ENCODE measurements at places on chromosomes 6 and 20. TPM values are rescaled to one million over a fixed set of nuclear protein-coding genes. Genes with fewer than 3 reads are reported as not detected.

RBM39 gene
- total RNA-seq: 198 TPM

ENPP4 gene
- 0.23 TPM for total RNA-seq

TNNC2 gene
- not detected for total RNA-seq

TREM1 gene
- total RNA-seq: 0.25 TPM

LRRN4 gene
- total RNA-seq: not detected

ELOVL2 gene
- 6.9 TPM for total RNA-seq

STK4 gene
- total RNA-seq: 13.4 TPM

ANKRD60 gene
- not detected for total RNA-seq

SPEF1 gene
- 1.3 TPM for total RNA-seq

TNF gene
- not detected for total RNA-seq

MAPK13 gene
- 0.45 TPM for total RNA-seq

C20orf141 gene
- total RNA-seq: 0.29 TPM

CTAGE9 gene
- not detected for total RNA-seq

XPO5 gene
- 28.7 TPM for total RNA-seq

CRISP3 gene
- total RNA-seq: not detected

PCNA gene
- total RNA-seq: 388 TPM

NKX2-4 gene
- total RNA-seq: not detected

C20orf204 gene
- total RNA-seq: 0.32 TPM

SLC17A3 gene
- total RNA-seq: 1.1 TPM

CST5 gene
- not detected for total RNA-seq

OPRM1 gene
- total RNA-seq: not detected

TP53TG5 gene
- total RNA-seq: not detected

ZC3H12D gene
- total RNA-seq: 0.12 TPM

C4A gene
- 0.83 TPM for total RNA-seq

NAA20 gene
- total RNA-seq: 127 TPM

MTCH1 gene
- total RNA-seq: 119 TPM

GPLD1 gene
- total RNA-seq: 1.1 TPM

EBF4 gene
- 2.7 TPM for total RNA-seq
